ENCODE measurements at places on chromosomes 2 and 18. TPM values are rescaled to one million over a fixed set of nuclear protein-coding genes. Genes with fewer than 3 reads are reported as not detected.

DNA sequence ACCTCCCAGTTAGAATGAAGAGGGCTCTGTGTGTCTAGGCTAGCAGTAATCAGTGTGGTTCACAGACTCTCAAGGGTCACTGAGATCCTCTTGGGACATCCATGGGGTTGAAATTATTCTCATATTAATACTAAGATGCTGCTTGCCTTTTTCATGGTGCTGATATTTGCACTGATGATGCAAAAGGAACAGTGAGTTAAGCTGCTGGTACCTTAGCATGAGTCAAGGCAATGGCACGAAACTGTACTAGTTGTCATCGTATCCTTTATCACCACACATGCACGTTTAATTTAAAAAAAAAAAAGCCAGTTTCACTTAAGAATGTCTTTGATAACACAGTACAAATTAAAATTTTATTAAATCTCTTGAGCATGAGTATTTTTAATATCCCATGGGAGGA is 151.9 kb upstream of the TANK start:
- no peak for DNase-seq

- DNase-seq, result no peak
Measured at GRCh38 chr2:126863336-126864015, 35.2 kb upstream of the TEX51 start.

DNA sequence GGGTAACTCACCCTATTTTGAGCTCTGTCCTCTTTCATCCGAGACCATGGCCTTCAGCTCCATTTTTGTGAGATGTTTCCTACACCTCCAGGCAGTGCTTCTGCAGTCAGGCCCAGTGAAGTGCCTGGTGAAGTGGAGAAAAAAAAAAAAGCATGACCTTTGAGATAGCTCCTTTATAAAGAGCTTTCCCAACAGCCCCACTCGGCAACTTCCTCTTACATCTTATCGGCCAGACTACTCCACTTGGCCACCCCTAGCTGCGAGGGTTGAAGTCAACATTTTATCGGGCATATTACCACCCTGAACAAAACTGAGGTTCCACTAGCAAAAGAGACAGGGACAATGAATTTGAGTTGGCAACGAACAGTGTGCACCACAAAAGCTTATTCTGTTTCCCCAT is 124.8 kb upstream of the RNF152 start:
- DNase-seq, result no peak

- no peak for DNase-seq
Measured at GRCh38 chr2:202270487-202270886, 4.9 kb downstream of the NOP58 start.

Gene CCDC74A
- 3.0 TPM for total RNA-seq

GRCh38 chr2:122815120-122815519 is 1059.7 kb downstream of the TSN start:
- no peak for DNase-seq

DNA sequence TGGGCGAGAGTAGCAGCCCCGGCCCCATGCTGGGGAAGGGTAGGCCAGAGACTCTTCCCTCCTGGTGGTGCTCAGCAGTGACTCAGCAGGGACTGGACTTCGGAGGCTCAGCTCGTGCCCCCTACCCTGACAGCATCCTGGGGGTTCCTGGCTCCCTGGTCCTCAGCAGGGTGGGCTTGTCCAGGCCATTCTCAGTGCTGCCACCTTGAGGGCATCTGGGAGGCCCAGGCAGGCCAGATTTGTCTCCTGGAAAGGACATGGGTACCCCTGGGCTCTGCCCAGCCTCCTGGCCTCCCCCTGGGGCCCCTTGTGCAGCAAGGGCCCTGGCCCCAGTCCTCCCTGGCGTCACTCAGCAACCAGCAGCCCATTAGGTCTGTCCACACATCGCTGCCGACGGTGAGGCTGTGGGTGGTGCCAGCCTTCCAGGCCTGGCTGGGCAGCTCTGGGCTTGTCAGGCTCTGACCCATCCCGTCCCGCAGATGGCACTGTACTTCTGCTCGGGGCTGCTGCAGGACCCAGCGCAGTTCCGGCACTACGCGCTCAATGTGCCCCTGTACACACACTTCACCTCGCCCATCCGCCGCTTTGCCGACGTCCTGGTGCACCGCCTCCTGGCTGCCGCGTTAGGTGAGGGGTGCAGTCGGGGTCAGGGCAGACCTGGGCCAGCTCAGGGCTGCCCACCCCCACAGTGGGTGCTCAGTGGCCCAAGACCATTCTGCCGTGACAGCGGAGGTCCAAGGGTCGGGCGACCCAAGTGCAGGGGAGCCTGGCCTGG is 45.0 kb upstream of the ALPP start:
- peak; percentile 85 for DNase-seq
